ENCODE measurements at places on chromosomes 2 and 18.

DNA sequence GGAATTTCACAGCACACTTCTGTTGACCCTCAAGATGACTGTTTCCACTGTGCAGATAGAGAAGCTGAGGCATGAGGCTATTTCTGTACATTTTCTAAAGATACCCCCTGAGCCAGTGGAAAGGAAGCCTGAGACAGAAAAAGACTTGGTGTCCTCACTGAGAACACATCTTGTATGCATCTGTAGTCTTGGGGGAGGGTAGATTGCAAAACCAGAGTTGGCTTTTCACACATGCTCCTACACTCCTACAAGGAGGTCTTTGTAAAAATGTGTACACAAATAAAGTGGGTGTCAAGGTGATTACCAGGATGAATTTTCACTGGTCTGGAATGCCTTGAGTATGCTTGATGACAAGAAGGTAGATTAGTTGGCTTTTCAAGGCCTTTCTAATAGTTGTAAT is 98.0 kb downstream of the KCTD18 start:
- peak; percentile 26 for DNase-seq

DNA sequence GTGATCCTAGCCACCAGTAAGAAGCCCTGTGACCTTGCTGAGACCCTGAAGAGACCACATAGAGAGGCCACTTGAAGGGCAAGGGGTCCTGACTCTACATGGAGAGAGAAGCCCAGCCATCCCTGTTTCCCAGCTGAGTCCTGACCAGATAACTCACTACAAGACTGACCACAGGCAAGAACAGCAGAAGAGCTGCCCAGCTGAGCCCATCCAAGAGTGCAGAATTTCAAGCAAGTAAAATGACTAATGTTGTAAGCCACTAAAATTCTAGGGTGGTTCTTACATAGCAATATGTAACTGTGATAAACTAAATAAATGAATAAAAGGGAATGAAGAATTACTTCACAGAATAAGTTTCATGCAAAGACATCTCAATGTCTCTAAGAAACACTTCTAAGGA is 58.4 kb upstream of the WIPF1 start:
- no peak for DNase-seq

GRCh38 chr18:8603663-8604520 is 5.3 kb upstream of the RAB12 start:
- DNase-seq = no peak

DNA sequence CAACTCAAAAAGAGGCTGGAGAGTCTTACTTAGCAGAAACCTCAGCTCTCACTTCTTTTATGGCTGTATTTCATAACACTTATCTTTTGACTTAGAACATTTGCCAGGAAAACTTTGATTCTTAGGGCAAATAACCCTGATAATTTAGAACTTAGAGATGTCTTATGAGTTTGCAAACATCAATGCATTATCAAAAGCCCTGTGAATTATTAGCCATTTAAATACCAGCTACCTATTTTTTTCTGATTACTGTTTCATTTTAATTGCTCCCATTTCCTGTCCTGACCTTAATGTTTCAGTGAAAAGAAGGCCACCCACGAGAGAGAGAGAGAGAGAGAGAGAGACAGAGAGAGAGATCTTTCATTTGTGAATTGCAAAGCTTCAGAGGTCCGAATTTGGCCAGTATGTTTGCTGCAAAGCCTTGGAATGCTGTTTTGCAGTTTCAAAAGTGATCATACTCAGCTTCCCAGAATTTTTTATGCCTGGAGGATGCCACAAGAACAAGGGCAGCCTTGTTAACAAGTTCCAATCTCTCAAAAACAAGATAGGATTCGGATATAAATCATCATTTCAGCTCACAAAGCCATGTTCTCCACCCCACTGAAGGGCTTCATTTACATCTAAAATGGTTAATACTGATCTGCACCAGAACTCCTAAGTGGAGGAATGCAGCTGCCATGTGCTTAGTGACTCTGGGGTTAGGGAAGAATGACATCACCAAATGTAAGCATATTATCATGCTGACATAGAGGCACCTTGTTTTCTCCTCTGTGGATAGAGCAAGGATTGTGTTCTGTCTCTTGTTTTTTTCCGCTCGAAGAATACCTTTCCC is 478.2 kb downstream of the ARHGAP15 start:
- no peak for DNase-seq

DNA sequence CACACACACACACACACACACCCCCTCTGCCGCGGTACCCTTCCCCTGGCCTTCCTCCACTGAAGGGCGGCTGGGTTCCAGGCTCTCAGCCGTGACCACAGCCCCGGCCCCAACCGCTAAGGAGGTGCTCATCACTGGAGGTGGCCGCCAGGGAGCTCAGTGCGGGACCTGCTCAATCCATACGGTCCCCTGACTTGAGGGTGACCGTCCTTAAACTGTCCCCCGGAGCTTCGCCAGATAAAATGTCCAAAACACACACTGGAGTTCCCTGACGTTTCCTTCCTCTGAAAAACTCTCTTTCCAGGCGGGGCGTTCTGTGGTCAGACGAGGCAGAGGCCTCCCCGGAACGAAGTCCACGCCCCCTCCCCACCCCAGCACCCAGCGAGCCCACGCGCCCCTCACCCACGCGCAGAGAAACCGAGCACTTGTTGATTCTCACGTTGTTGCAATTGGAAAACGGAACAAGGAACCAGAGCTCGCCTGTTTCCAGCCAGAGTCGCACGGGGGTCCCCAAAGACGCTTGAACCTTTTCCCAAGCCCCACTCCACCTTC is 1.4 kb downstream of the MBP start:
- DNase-seq = no peak

DNA sequence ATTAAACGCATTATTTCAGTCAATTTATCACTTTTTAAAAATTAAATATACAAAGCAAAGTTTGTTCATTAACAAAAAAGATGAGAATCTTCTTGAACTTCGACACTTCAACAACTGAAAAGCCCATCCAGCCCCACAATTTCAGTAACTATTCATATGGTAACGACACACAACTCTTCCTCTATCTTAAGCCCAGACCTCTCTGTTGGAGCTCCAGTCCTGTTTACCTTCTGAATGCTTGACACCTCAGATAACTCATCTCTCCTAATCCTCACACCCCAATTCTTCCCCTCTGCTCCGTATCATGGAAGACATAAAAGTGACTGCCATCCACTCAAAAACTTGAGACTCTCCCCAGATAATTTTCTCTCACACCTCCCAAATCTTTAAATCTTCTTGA is 12.6 kb downstream of the USP37 start:
- DNase-seq = no peak

DNA sequence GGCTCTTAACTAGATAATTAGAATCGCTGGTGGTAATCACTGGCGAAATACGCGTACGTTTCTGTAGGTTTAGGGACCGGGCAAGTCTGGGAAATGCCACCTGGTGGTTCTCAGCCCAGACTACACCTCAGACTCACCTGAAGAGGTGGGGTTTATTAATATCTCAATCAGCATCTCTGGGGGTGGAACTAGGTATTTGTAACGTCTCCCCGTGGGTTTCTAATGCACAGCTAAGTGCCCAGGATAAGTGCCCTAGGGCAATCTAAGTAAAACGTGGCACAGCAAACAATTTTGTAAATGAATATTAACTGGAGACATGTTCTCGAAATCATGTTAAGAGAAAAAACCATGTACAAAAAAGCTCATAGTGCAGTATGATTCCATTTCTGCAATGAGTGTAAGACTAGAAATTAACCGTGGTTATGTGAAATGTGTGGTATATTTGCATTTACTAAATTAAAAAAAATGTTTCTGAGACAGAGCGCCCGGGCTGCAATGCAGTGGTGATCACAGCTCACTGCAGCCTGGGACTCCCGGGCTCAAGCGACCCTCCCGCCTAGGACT is 760 bp upstream of the CNOT11 start:
- peak; percentile 36 for DNase-seq

DNA sequence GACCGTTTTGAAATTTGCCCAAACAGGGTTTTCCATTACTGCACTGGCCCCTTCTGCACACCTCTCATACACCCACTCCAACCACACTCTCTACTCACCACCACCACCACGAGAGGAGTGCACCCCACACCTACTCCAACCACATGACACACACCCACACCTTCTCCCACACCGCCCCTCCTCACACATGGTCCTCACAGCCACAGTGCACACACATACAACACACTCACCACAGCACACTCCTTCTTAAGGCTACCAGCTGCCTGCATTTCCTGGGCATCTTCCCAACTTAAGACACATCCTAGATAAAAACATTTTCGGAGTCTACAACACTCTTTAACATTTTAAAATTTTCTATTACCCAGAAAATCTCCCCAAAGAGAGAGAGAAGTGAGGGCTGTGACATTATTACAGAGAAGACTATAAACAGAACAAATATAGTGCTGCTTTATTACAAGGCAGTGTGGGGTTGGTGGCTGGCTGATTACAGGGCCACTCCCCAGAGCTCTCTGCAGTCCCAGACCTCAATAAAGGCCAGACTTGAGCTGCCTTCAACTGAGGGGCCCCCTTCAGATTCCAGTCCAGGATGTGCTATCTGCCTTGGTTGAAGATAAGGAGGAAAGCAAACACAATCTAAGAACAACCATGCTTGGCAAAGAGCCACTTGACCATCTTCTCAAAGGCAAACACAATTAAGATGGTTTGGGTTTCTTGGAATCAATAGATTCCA is 36.1 kb downstream of the NHEJ1 start:
- no peak for DNase-seq

GRCh38 chr18:23460285-23461273 is 7.5 kb downstream of the RIOK3 start:
- no peak for DNase-seq

GRCh38 chr2:232777276-232777675 is 911 bp upstream of the KCNJ13 start:
- no peak for DNase-seq

DNA sequence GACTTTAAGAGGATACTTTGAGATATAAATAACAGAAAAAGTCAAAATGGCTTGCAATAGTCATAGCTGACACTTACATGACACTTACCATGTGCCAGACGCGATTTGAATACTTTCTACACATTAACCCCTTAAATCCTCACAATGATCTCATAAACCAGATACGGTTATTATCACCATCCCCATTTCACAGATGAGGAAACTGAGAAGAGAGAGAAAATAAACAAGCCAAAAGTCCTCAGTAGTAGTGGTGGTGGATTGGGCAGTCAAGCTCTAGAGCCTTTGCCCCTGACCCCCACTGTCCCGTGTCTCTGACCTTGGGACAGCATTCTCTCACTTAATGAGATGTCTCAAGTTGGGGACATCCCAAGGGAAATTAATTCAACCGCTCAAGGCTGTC is 105.2 kb upstream of the TAF1B start:
- no peak for DNase-seq

- no peak for DNase-seq
Observed at GRCh38 chr2:157848213-157848612, 27.9 kb downstream of the ACVR1 start.

DNA sequence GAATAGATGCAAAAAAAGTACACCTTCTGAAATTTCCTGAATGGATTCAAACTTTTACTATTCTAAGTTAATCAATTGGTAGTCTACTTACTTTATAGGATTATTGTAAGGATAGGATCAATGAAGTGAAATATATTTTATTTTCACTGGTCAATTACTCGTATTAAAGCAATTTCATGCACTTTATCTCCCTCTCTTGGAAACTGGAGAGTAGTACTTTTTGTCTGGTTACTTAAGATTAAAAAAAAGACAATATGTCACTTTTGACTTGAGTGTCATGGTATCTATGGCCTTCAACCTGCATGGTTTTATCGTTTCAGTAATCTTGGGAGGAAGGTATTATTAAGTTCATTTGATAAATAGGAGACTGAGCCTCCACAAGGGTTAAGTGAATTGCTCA is 1.0 kb upstream of the KYNU start:
- no peak for DNase-seq

GRCh38 chr2:61775956-61776570 is 77.8 kb downstream of the FAM161A start:
- DNase-seq = no peak

- no peak for DNase-seq
Observed at GRCh38 chr2:1310866-1311265, 102.4 kb upstream of the TPO start.

DNA sequence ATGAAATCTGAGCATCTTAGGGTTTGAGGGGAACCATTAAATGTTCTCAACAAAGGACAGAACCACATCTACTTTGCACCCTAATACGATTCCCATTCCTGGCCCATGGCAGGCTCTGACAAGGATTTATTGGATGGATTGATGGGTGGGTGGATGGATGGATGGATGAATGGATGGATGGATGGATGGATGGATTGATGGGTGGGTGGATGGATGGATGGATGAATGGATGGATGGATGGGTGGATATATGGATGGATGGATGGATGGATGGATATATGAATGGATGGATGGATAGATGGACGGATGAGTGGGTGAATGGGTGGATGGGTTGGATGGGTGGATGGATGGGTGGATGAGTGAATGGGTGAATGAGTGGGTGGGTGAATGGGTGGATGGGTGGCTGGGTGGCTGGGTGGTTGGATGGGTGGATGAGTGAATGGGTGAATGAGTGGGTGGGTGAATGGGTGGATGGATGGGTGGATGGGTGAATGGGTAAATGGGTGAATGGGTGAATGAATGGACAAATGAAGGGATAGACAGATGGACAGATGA is 29.6 kb upstream of the MLPH start:
- DNase-seq = no peak

- no peak for DNase-seq
Observed at GRCh38 chr18:2883076-2883735, 36.4 kb downstream of the EMILIN2 start.

DNA sequence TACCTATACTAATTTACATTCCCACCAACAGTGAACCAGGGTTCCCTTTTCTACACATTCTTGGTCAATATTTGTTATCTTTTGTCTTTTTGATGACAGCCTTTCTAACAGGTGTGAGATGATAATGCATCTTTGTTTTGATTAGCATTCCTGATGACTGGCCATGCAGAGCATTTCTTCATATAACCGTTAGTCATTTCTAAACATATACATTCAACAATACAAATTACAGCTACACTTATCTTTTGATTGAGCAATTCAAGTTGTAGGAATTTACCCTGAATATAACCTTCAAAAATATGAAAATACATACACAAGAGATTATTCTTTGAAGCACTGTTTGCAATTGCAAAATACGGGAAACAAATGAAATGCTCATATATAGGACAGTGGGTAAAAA is 94.9 kb downstream of the TMEM131 start:
- DNase-seq = no peak

Measured in A549 (cell line).